ENCODE measurements at places on chromosomes 11 and 22. TPM values are rescaled to one million over a fixed set of nuclear protein-coding genes. Genes with fewer than 3 reads are reported as not detected.

The HEPACAM gene
- total RNA-seq = not detected

The BEST1 gene
- not detected for total RNA-seq

The MMP27 gene
- total RNA-seq = not detected

DNA sequence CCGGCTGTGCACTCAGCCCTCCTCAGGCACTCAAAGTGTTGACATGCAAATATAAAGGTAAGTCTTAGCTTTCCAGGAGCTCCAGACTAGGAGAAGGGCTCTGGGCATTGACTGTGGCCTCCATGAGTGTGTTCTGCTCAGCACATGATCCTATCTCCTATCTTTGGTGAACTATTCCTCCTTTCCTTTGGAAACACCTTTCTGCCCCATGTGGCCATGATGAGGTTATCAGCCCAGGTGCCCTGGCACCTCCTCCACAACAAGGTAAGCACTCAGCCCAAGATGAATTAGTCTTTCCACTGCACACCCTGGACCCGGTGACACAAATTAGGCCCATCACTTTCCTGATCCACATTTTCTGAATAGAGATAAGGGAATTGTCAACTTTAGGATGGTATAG, 37.9 kb upstream of the LMO1 start:
- no peak for DNase-seq
- no peaks in the 10 kb centered on the region for H3K36me3 ChIP-seq
- peaks cover 10% of the 10 kb centered on the region for H3K27me3 ChIP-seq
- H3K27ac ChIP-seq = no peak overlapping the region
- no peaks in the 10 kb centered on the region for H3K4me1 ChIP-seq

DNA sequence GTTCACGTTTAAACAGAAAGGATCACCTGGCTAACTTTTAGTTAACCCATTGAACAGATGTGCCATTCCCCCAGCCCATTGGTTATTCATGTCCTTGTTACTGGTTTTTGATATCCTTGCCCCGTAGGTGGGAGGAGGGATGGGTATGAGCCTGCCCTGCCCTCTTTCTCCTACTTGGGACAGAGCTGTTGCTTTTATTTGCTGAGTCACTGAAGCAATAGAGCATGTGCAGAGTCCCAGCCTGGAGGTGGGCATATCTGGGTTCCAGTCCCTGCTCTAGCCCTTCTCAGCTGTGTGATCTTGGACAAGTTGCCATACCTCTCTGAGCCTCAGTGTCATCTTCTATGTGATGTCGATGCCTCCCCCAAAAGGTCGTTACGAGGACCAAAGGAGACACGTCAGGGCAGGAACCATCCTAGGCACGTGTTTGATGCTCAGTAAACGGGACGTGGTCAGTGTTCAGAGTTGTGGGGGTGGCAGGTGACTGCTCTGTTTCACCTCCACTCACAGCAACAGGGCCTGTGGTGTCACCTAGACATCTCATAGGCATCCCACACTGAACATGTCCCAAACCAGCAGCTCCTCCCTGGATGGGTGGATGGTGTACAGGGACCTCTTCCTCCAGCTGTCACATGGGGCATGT, 61.0 kb downstream of the BMAL1 start:
- peaks cover 71% of the 10 kb centered on the region for H3K4me1 ChIP-seq
- peaks cover 6% of the 10 kb centered on the region for H3K36me3 ChIP-seq
- peak; percentile 81 for DNase-seq
- peak overlapping the region; percentile 95 for H3K27ac ChIP-seq
- H3K4me3 ChIP-seq = peak overlapping the region; percentile 74

DNA sequence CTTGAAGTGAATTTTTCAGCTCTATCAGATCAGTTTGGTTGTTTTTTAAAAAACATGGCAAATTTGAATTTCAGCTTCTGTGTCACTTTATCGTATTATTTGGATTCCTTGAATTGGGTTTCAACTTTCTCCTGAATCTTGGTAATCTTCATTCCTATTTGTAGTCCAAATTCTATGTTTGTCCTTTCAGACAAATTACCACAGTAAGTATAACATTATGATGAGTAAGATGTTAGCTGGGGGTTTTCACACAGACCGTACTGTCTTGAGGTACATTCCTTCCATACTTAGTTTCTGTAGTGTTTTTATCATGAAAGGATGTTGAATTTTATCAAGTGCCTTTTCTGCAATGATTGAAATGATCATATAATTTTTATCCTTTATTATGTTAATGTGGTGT, 28.0 kb downstream of the OR5B17 start:
- DNase-seq = no peak
- no peaks in the 10 kb centered on the region for H3K27me3 ChIP-seq
- H3K4me3 ChIP-seq = no peak overlapping the region
- H3K36me3 ChIP-seq = no peaks in the 10 kb centered on the region

GRCh38 chr11:7060868-7061267, 27.9 kb upstream of the RBMXL2 start:
- H3K27ac ChIP-seq = no peak overlapping the region
- H3K36me3 ChIP-seq = no peaks in the 10 kb centered on the region
- DNase-seq = no peak
- no peaks in the 10 kb centered on the region for H3K27me3 ChIP-seq

GRCh38 chr11:31780078-31780477, 31.0 kb downstream of the PAX6 start:
- no peak overlapping the region for H3K4me3 ChIP-seq
- H3K27ac ChIP-seq = no peak overlapping the region
- no peak for DNase-seq
- H3K36me3 ChIP-seq = no peaks in the 10 kb centered on the region
- H3K4me1 ChIP-seq = no peaks in the 10 kb centered on the region
- H3K27me3 ChIP-seq = no peaks in the 10 kb centered on the region

GRCh38 chr11:62611705-62612365, 740 bp downstream of the EML3 start:
- H3K27me3 ChIP-seq = no peaks in the 10 kb centered on the region
- peak overlapping the region; percentile 99 for H3K27ac ChIP-seq
- peak overlapping the region; percentile 100 for H3K4me3 ChIP-seq
- DNase-seq = peak; percentile 70
